ENCODE measurements at places on chromosomes 7 and 10. TPM values are rescaled to one million over a fixed set of nuclear protein-coding genes. Genes with fewer than 3 reads are reported as not detected.

The NPSR1 gene
- not detected for total RNA-seq

The LRIT1 gene
- not detected for total RNA-seq

The THNSL1 gene
- total RNA-seq, result 3.0 TPM

DNA sequence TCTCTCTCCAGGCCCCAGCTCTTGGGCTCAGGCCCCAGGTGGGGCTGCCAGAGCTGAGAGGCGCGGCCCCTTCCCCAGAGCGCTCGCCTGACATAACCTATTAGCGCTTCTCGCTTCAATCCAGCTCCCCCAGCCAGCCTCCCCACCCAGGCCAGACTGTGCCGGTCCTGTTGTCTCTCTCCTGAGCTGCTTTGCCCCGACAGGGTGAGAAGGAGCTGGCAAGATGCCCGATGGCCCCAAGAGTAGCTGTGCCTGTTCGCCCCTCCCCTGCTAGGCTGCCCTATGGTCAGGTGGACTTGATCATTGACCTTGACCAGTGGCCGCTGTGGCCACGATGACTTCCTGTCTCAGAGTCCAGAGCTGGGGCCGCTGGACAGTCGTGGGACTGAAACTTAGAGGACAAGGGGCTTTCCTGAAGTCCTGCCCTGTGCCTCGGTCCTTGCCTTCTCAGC lies 9.1 kb downstream of the TMEM270 start:
- DNase-seq, result no peak

DNA sequence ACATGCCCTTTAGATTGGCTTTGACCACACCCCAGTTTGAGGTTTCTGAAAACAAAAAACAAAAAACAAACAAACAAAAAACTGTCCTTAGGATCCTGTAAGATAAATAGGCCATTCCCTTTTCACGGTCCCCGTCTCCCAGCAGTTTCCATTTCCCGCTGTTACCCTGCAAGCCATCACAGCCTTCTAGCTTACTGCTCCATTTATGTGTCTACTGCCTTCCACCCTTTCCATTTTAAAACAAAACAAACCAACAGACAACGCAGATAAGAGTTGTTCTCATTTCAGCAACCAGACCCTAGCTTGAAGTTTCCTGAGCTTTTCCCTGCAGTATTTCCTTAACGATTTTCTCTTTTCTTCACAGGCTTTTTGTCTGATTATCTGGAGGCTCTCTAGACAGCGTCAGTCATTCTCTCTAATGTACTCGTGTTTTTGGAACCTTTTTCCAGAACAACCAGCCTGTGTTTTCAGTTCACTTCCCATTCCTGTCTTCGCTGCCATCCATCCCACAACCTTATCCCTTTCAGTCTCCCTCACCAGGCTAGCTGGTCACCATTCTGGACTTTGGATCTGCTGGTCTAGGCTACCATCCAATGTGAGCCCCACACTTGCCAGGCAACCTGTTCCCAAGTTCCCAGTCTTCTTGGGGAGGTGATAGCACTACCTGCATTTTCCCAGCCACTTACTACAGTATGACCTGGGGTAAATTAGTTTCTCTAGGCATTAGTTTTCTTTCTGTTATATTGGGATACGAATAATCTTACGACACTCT lies 317.3 kb upstream of the FZD1 start:
- no peak for DNase-seq

DNA sequence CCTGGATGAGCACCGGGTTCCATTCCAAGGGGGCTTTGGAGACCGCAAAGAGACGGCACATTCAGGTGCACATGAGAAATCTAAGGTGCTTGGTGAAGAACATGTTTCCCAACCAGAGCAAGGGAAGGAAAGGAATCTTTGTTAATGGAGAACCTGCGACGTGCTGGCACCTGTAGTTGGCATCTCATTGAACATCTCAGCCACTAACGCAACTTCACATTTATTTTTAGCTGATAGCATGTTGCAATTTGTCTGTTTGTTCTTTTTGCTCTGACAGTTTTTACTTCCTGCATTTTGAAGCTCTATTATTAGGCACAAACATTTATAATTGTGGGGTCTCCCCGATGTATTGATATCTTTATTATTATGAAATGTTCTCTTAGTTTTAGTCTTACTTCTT lies 316.7 kb downstream of the TCERG1L start:
- DNase-seq, result no peak

DNA sequence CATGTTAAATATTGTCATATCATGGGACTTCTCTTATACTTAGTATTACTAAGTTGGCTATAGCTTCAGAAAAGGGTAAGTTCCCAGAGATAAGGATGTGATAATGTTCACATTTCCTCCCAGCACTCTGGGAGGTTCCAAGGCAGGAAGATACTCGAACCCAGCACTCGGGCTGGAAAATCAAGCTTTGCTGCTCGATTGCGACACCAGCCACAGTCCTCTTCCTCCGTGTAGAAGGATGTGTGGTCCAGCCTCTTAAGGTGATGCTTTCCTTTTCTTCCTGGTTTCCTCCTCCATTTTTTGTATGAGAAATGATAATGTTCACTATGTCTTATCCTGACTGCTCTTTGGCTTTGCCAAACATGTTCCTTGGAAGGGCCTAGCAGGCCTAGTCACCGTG lies 3.2 kb downstream of the BMS1 start:
- no peak for DNase-seq
